ENCODE measurements at places on chromosomes 5 and 9.

DNA sequence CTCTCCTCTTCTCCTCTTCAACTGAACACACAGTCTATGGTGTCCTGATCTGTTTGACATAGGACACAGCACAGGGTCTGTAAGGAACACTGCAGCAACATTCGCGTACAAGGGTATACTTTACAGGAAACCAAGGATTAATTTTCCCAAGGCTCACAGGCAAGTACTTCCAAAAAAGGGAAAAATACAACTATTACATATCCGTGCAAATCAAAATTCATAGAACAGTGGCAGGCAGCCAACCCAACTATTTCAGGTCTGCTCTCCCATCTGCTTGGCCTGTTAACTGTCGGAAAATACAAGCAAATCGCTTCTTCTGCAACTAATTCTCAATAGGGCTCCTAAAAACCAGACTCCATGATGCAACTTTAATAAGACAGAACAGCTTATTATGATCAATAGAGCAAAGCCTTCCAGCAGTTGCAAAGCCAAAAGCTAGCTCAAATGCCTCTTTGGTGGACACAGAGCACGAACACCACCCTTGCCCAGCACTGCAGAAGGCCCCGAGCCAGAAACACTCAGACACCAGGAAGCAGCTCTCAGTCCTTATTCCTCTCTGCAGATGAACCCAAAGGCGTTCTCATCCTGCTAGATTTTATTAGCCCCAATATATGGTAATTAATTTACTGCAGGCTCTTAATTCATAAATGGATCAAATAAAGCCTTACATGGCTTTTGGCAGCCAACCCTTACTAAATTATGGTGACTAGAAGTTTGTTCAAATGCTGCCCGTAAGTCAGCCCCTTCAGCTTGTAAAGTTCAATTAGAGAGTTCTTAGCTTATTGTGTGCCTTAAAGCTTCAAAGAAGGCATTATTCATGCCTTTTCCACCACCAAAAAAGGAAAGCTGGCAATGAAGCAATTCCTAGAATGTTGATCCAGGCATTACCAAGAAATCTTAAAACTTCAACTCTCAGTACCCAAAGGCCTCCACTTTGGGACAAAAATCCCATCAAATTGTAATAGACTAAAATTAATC, 68.8 kb downstream of the ZNF608 start:
- DNase-seq: no peak

GRCh38 chr5:160315968-160316367, 3.6 kb upstream of the CCNJL start:
- DNase-seq: no peak

GRCh38 chr9:37719526-37719925, 34.1 kb upstream of the TRMT10B start:
- DNase-seq: no peak

- no peak for DNase-seq
Observed at GRCh38 chr5:39505363-39505762, 80.6 kb upstream of the DAB2 start.

Data from renal pelvis (tissue), 12 donors.